ENCODE measurements at places on chromosomes 2 and 18.
A peak's percentile ranks its signal among the peaks of the same experiment; 100 is the strongest.

GRCh38 chr2:109177635-109178034 is 48.6 kb downstream of the SH3RF3 start:
- DNase-seq, result no peak

DNA sequence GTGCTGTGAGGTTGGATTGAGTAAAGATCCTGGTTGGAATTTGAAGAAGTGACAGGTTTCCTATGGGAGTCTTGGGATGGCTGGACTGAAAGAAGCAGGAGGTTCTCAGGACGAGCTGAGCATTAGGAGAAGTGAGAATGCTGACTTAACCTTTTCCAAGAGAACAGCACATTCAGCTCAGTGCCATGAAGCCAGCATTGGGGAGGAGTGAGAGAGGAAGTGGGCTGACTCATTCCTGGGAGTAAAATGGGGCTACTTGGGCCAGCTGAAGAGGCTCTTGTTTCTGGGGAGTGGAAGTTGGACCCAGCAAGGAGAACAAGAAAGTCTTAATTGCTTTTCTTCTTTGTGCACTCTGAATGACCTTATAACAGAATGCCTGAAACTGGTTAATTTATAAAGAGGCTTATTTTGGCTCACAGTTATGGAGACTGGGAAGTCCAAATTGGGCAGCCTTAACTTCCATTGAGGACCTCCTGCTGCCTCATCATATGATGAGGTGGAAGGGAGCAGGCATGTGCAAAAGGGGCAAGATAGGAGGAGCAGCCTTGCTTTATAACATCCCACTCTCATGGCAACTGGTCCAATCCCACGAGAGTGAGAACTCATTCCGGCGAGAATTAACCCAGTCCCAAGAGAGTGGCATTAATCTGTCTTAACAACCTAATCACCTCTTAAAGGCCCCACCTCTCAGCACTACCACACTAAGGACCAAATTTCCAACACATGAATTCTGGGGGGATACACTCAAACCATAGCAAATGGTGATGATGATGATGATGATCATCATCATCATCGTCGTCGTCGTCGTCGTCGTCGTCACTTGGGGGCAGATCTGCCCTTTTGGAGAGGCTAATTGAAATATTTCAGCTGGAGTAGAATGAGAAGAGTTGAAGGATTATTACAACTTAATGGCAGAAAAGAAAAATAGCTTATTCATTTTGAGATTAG is 26.1 kb downstream of the DGUOK start:
- DNase-seq, result no peak

GRCh38 chr2:8509621-8510020 is 172.2 kb upstream of the ID2 start:
- DNase-seq, result no peak

DNA sequence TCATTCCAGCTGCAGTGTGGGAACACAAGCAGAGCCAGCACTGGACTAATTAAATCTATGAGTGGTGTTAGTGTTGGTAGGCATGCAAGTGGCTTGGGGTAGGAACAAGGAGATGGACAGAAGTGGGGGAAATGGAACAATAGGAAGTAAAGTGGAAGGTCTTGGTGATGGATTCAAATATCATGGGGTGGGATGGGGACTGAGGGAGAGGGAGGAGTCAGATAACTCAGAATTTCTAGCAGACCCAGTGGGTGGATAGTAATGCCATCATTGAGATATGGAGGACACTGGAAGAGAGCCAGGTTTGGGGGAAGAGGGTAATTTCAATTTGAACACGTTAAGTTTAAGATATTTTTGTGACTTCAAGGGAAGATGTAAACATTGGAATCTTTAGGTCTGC is 2.9 kb upstream of the LNPK start:
- no peak for DNase-seq

DNA sequence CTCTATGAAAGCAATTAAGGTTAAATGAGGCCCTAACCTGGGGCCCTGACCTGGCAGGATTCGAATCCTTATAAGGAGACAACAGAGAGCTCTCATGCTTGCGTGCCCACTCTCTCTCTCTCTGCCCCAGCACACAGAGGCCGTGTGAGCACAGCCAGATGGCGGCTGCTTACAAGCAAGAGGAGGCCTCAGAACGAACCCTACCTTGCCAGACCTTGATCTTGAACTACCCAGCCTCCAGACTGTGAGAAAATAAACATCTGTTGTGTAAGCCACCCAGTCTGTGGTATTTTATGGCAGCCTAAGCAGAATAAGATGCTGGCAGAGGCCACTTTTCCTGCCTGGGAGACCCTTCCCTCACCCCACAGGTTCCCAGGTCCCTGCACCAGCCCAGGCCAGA is 5.2 kb upstream of the UBE2F start:
- DNase-seq, result no peak

GRCh38 chr2:42095923-42096408 is 48.1 kb downstream of the PKDCC start:
- no peak for DNase-seq

DNA sequence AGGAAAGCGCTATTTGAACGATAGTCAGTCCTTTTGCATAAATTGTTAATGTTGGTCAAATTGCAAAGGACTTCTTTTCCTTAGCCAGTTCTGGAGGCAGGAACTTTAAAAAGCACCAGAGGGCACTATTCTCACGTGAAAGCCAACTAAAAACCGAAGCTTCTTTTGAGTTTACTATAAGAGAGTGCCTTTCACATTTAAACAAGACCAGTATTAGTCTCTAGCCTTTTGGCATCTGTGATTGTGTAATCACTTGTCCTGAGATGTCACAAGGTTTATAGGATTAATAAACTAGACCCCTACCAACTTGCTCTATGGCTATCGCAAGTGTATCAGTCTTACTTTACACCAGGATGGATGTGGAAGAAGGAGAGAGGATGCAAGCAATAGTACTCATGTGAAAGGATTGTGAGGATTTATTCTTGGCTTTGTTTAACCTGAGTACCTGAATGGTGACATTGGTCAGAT is 14.4 kb upstream of the STAT4 start:
- no peak for DNase-seq

DNA sequence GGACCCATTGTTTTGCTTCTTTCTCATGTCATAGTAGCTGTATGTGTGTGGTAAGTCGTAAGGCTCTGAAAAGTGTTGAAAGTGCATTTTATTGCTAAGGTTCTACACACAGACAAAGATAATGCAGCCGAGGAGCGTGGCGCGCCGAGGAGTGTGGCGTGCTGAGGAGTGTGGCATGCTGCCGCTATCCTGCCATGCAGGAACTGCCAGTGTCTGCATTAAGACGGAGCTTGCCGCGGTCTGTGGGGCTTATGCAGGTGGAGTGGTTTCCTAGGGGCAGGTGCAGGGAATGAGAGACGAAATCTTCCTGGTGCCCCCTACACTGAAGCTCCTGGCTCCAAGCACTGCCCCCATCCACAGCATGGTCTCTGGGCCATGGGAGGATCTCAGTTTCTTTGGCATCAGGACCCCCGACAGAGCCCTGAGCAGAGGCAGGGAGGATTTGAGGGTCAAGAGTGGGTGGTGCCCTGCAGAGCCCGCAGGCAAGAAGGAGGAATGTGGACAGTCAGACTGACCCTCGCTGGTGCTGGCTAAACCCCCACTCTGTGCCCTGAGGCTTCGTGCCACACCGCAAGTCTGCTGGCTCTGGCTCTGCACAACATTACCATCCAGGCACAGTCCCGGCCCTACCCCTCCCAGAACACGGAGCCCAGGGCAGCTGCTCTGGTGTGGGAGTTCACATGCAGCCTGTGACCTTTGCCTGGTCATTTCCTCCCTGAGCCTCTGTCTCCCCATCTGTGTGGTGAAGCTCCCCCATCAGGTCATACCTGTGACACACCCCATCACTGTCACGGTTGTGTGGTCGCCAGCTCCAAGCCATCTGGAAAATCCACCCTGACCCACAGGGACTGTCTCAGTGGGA is 3.2 kb downstream of the SNED1 start:
- DNase-seq, result no peak

GRCh38 chr2:37666772-37667171 is 4.7 kb downstream of the CDC42EP3 start:
- no peak for DNase-seq

DNA sequence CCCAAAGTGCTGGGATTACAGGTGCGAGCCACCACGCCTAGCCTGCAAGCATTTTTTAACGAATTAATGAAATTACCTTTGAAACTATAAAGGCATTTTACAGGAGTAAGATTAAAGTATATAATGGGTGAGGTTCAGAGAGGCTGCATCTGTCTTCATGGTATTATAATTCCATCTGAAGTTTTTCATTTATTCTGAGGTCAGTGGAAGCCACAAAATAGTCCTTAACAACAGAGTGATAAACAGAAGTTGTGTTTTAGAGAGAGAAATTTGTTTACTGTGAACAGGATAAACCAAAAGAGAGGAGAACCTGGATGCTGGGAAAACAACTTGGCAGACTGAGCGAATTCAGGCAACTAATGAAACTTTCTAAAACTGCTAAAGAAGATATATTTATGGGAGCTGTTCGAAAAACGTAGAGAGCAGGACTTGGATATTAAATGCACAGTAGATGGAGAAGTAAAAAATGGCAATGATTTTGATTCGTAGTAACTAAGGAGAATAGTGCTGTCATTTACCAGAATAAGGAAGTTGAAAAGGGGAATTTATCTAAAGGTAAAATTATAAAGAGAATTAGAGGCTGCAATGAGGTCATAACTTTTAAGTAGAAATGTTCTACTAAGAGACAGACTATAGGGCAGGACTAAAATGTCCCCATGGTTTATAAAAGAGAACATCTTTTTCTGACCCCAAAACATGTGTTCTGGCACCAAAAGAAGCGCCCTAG is 37.9 kb upstream of the ITGA4 start:
- DNase-seq, result no peak

GRCh38 chr2:121104721-121105141 is 180.3 kb downstream of the TFCP2L1 start:
- DNase-seq, result no peak

GRCh38 chr2:208093128-208093527 is 31.2 kb downstream of the CRYGD start:
- DNase-seq, result no peak

- no peak for DNase-seq
Observed at GRCh38 chr18:65994302-65994701, 243.5 kb downstream of the CDH7 start.

DNA sequence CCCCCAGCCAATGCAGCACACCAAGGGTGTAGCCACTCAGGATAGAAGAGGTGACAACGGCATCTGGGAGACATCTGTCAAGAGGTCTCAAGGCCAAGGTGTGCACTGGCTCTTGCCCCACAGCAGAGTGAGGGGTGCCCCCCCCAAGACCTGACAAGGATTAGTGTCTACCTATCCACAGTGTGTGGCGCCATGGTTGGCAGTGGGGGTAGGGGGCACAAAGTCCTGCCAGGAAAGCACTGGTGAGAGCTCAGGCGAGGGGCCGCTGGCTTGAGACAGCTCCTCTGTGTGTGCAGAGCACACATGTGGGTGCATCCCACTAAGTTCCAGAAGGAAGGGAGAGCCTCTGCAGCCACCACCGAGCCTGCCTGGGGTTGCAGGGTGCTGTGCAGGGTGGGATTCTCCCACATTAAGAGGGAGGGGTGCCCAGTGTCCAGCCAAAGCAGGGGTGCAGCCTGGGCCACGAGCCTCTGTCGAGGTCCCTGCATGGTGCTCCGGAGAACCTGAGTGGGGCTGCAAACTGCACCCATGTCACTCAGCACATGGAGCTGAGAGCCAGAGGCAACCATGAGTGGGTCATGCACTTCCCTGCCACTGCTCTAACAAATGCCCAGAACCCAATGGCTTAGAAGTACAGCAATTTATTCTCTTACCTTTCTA is 311.2 kb upstream of the HDAC4 start:
- no peak for DNase-seq

GRCh38 chr2:13543550-13543949 is 826.8 kb downstream of the TRIB2 start:
- DNase-seq, result no peak

- DNase-seq, result peak; percentile 50
Observed at GRCh38 chr2:166344286-166345113, 31.2 kb downstream of the SCN9A start.

DNA sequence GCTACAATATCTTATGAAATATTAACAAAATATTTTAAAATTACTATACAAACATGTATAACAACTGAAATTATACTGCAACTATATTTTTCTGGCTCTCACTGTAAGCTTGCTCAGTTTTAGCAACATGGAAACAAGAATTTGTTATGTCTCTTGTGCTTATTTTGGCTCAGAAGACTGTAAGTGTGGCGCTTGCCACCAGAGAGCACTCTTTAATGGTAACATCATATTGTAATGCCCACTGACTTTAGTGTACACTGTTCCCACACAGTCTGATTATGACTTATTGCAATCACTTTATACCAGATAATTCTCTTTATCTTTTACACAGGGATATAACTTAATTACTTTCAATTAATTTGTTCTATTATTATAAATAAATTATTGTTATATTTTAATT is 1500.6 kb upstream of the TMEFF2 start:
- no peak for DNase-seq

- DNase-seq, result no peak
Observed at GRCh38 chr18:78583739-78584458, 395.7 kb upstream of the SALL3 start.

DNA sequence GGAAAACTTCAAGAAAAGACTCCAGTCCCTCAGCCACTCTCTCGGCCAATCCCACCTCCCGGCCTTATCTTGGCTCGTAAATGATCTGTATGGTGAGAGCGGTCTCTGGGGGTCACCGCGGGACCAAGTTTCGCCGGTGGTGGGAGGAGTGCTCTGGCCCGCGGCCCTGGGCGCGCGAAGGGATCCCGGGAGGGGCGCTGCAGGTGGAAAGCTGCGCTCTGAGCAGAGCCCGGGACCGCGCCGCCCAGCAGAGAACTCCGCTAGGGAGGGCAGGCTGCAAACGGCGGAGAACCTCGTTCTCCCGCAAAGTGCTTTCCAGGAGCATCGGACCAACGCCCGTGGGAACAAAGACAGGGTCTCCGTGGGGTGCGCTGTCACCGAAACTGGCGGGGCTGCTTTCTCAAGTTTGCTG is 622 bp downstream of the LRP2 start:
- DNase-seq, result no peak

- no peak for DNase-seq
Observed at GRCh38 chr18:46283268-46283667, 179.1 kb downstream of the HAUS1 start.

- no peak for DNase-seq
Observed at GRCh38 chr2:189662669-189663226, 1.5 kb downstream of the ASNSD1 start.

DNA sequence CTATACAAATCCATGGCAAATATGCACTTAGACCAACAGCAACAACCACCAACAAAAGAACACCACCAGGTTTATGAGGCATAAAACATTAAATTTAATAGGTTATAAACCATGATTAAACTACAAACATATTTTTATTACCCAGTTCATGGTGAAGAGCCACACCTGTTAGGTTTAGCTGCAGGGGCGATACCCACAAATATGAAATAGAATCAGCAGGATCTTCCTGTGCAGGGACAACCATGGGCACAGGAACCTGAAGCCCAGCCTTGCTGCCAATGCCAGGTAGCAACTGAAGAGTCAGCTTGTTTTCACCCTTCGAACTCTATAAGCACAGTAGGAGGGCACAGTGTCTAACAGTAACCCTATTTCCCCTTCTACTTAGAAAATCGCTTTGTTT is 675.0 kb downstream of the SATB2 start:
- no peak for DNase-seq

DNA sequence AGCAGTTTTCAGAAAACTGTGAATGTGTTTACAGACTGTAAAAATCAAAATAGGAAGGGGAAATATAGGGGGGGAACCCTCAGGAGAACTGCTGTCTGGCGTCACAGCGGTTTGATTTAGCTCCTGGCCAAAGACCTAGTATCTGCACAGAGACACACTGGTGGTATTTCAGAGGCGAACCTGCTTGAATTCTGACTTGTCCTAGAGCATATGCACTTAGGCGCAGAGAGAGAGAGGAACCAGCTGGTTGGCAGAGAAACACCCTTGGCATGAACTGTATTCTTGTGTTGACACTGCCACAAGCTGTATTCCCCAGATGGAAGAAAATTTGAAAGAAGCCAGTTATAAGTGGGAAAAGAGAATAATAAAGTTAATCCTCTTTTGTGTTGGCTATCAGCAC is 506.5 kb upstream of the NRP2 start:
- DNase-seq, result no peak

Data from GM04503 (cell line).